ENCODE measurements at places on chromosomes 16 and 17.

DNA sequence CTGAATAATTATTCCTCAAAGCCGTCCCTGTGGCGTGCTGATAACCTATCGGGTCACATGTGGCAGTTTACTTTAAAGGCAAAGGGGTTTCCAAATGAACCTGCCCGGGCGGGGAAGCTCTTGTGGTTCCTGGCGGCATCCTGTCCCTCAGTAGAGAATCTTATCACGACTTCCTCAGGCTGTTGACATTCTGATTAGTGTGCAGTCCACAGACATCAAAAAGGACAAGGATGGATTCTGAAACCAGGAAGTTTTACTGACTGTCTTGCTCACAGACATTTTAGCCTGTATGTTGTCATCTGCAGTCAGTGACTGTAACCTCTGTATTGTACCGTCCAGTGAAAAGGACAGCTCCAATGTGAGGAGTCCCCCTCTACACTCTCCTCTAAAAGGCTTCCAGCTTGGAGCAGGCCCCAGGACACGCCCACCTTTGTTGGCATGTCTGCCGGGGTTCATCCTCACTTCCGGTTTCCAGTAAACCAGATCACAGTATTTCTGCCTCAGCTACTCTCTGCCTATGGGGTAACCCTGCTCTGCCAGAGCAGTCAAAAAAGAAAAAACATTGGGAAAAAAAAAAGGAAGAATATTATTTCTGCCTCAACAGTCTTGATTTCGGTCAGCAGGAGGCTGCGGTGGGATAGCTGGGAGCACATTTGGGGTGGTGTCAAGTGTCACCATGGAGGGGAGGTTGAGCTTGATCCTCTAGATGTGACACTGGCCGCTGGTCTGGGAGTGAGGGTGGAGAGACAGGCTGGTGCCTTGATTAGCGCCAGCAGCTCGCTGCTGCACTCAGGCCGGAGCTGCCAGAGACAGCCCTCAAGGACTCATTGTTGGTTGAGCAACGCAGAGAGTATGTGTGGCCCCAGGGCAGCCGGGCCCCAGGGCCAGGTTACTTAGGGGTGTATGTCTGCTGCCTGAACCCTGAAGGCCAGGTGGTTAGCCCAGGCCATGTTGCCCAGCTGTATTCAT is 89.0 kb upstream of the DNAH17 start:
- no peak for DNase-seq

GRCh38 chr17:964876-965275 is 14.7 kb downstream of the NXN start:
- no peak for DNase-seq

- no peak for DNase-seq
These were observed 113.2 kb downstream of the PHKB start for GRCh38 chr16:47574091-47575054.

GRCh38 chr17:69175625-69176456 is 34.1 kb upstream of the ABCA6 start:
- no peak for DNase-seq

GRCh38 chr16:88939245-88939971 is 37.6 kb downstream of the CBFA2T3 start:
- DNase-seq, result no peak

- DNase-seq, result no peak
These were observed 217.8 kb downstream of the ZNF423 start for GRCh38 chr16:49637933-49638672.

- DNase-seq, result no peak
These were observed 31.1 kb downstream of the ST3GAL2 start for GRCh38 chr16:70407811-70408274.

- DNase-seq, result no peak
These were observed 3.5 kb downstream of the DBNDD1 start for GRCh38 chr16:90015586-90016338.

GRCh38 chr17:50207792-50208567 is 6.5 kb upstream of the COL1A1 start:
- no peak for DNase-seq

DNA sequence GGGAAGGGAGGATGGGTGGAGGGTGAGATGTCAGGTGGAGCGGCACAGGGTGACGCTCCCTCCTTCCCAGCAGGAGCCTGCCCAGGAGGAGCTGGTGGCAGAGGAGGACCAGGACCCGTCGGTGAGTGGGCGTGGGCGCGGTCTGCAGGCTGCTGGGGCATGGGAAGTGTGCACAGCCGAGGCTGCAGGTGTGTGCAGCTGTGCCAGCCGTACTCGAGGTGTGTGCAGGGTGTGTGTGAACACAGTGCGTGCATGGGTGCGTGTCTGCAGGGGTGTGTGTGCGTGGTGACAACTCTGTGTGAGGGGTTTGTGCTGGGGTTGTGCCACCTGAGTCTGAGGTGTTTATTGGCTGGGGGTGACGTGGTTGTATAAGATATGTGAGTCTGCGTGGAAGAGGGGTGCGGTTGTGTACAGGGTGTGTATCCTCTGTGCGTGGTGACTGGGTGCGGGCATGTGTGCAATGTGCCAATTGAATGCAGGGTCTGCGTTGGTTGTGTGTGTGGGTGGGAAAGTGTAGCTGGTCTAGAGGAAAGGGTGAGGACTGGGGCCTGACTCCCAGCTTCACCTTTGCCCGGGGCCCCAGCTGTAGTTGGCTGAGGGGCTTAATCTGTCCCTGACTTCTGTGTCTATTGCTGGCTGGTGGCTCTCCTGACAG is 670 bp downstream of the TNFSF12 start:
- DNase-seq, result no peak

- peak; percentile 26 for DNase-seq
These were observed 9.7 kb upstream of the HOXB2 start for GRCh38 chr17:48554412-48555257.

Data from NCI-H1694 (cell line).